ENCODE measurements at places on chromosomes 4 and X.

GRCh38 chrX:40290517-40290916, 192.8 kb upstream of the BCOR start:
- DNase-seq: no peak

- DNase-seq: no peak
These were observed 31.8 kb upstream of the SRD5A3 start for GRCh38 chr4:55314141-55314820.

DNA sequence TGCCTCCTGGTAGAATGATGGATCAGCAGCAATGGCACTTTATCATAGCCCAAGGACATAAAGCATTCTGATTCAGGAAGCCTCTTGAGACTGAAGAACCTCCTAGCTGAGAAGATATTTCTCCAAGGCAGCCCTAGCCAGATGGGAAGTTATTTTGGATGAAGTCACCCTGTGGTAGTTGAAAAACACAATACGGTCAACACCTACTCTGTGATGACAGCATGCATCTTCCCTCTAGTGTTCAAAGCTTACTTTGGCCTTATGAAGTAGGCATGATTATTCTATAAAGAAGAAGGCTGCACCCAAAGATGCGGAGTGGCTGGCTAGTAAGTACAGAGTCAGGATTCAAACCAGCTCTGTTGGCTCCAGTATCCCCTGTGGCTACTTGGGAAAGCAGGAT, 47.9 kb downstream of the TLR10 start:
- DNase-seq: no peak

GRCh38 chrX:41289095-41289494, 44.9 kb upstream of the DDX3X start:
- DNase-seq: no peak

DNA sequence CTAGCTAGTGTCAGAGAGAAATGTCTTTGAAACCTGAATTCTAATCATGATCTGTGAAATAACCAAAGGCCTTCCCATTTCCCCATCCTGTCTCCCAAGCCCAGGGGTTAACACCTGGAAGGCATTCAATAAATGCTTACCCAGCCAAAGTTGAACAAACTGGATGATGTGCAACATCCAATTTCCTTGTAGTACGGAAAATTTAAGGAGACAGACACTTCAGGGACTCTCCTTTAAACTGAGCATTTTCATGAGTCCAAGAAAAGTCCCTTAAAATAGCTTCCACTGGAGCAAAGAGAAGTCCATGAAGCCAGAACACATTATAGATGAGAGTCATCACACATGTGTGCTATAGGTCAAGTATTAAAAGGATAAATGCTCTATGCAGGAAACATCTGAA, 271.2 kb downstream of the RAB28 start:
- no peak for DNase-seq

GRCh38 chrX:44951572-44952067, 78.6 kb downstream of the KDM6A start:
- no peak for DNase-seq

DNA sequence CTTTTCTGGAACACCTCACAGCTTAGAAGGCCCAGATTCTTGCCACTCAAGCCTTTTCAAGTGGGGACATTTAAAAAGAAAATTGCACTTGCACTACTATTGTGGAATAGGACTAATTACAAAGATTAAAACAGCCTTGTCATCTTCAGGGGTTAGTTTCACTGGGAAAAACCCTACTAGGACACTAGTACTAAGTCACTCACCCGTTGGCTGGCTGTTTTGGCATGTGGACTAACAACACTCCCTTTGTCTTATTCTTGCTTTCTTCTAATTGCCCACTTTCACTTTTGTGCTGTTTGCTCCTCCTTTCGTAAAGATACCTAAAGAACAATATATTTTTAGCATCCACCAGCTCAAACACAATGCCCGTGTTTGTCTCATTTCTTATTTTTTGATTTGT, 200.9 kb upstream of the MID1 start:
- no peak for DNase-seq

DNA sequence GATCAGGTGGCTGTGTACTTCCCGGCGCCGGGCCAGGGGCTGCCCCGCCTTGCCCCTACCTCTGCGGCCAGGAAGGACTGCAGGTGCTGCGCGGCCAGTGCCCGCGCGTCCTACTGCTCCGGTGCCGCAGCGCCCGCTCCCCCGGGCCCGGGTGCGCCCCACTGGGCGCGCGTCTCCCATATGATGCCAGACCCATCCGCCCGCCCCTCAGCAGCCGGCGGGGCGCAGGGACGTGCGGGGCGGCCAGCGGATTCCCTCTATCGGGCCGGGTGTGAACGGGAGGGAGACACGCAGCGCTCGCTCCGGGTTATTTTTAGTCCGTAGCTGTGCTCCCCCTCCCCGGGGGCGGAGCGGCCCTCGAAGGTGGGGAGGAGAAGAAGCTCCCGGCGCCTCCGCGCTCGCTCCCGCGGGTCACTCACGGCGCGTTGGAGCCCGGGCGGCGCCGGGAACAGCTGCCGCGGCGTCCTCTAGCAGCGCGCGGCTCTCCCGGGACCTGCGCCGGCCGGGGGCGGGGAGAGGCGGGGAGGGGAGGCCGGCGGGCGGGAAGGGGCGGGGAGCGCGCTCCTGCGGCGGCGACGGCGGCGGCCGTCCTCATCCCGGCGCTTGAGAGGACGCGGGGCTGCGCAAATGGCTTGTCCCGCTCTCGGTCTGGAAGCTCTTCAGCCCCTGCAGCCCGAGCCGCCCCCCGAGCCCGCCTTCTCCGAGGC, 103.6 kb downstream of the UCHL1 start:
- DNase-seq: no peak

- no peak for DNase-seq
These were observed 99.7 kb downstream of the TLL1 start for GRCh38 chr4:165972747-165973146.

- no peak for DNase-seq
These were observed 2.9 kb downstream of the TBCK start for GRCh38 chr4:106312997-106313522.

DNA sequence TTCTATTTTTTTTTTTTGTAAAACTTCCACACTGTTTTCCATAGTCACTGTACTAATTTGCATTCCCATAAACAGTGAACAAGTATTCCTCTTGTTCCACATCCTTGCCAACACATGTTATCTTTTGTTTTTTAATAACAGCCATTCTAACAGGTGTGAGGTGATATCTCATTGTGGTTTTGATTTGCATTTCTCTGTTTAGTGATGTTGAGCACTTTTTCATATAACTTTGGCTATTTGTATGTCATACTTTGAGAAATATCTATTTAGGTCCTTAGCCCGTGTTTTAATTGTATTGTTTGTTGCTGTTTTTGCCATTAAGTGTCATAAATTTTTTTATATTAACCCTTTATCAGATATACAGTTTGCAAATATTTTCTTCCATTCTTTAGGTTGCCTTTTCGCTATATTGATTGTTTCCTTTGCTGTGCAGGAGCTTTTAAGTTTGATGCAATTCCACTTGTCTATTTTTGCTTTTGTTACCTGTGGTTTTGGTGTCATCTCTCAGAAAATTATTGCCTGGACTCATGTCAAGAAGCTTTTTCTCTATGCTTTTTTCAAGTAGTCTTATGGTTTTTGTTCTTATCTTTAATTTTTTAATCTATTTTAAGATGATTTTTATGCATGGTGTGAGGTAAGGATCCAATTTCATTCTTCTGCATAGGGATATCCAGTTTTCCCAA, 27.9 kb upstream of the NDNF start:
- DNase-seq: no peak

GRCh38 chr4:123676890-123677229, 280.3 kb downstream of the SPRY1 start:
- DNase-seq: no peak

GRCh38 chr4:93788712-93789111, 39.8 kb upstream of the ATOH1 start:
- no peak for DNase-seq

DNA sequence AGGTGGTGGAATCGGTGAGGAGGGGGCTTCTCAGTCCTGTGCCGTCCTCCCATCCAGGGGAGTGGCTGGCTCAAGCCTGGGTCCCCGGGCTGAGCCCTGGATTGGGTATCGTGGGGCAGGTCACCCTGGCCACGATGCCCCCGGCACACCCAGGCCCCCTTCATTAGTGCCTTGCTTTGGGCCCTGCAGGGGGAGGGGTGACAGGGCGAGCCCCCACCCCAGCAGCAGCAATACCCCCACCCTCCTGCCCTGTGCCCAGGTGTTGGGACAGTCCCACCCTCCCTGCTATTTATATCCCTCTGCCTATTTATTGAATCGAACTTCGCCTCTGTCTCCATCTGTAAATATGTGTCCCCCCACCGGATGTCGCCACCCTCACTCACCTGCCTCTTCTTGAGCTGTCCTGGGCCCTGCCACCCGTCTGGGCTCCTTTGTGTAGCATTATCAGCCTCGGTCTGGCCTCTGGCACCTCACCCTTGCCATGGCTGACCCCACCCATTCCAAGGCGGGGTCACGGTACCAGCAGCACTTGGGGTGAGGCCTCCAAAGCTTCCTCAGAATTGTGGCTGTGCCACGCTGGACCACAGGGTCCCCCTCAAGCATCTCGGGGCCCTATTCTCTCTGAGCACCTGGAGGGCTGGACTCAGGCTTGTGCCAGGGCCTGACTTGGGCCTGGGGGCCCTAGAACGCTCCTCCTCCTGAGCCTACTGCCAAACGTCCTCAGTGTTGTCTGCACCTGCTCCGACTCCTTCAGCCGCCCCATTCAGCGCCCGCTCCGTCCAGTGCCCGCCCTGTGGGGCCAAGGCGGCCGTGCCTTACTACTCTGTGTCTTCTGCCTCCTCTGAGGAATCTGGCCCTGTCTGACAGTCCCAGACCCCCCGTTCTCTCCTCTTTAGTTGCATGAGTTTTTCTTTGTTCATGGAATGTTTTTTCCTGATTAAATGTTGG, 6.1 kb downstream of the LAGE3 start:
- DNase-seq: no peak

DNA sequence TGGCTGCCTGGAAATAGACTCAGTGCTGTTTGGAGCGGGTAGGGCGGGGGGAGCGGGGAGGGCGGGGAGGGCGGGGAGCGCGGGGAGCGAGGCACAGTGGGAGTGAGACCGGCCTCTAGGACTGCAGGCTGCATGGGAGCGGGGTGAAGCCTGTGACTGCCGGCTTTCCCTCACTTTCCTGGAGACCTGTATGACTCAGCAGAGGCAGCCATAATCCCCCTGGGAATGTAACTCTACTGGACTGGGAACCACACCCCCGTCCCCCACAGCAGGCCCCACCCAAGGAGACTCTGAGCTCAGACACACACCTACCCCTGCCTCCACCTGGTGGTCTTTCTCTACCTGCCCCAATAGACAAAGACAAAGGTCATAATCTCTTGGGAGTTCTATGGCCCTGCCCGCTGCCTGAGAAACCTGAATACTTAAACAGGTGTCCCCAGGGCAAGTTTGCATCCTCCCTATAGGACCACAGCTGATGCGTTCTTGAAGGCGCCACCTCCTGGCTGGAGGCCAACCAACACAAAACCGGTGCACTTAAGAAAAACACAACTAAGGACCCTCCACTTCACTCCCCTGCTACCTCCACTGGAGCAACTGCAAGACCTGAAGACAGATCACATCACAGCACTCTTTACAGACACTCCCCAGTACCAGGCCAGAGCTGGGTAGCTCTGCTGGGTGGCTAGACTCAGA, 18.0 kb downstream of the HDAC8 start:
- DNase-seq: no peak

GRCh38 chr4:2243681-2244380, 1.9 kb upstream of the HAUS3 start:
- DNase-seq: peak; percentile 61

DNA sequence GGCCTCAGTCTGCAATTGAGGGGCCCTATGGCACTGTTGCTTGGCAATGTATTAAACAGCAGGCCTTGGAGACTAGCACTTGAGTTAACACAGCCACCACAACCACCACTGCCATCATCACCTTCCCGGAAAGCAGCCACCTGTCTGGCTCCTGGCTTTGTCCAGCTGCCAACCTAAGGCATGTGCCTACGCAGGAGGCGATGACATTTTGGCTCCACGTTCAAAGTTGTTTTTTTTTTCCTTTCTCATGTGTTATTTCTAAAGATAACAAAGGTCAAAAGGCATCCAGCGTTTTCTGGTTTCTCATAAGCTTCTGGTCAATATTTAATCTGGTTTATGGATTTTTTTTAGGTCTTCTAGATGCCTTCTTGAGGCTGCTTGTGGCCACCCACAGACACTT, 7.5 kb downstream of the CLDN2 start:
- no peak for DNase-seq

DNA sequence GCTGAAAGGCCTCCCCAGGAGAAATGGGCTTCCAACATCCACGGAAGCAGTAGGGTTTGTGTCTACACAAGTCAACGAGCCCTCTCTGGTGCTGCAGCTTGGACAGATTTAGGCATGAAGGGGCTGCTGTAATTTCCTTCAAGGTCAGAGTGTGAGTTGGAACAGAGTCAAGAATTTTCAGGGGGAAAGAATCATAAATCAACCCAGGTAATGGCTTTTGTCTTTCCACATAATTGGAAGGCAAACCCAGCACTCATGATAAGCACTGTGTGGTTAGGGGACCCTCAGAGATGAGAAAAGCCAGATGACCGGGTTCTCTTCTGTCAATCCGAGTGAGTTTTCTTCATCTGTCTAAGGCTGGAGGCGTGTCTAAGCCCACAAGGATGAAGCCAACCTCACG, 78.6 kb upstream of the MXRA5 start:
- DNase-seq: no peak
